ENCODE measurements at places on chromosomes 1 and 21. TPM values are rescaled to one million over a fixed set of nuclear protein-coding genes. Genes with fewer than 3 reads are reported as not detected.

MOB3C gene
- total RNA-seq: 25.8 TPM

MRPL39 gene
- total RNA-seq: 18.1 TPM

LRRC8C gene
- total RNA-seq: 19.6 TPM

DNA sequence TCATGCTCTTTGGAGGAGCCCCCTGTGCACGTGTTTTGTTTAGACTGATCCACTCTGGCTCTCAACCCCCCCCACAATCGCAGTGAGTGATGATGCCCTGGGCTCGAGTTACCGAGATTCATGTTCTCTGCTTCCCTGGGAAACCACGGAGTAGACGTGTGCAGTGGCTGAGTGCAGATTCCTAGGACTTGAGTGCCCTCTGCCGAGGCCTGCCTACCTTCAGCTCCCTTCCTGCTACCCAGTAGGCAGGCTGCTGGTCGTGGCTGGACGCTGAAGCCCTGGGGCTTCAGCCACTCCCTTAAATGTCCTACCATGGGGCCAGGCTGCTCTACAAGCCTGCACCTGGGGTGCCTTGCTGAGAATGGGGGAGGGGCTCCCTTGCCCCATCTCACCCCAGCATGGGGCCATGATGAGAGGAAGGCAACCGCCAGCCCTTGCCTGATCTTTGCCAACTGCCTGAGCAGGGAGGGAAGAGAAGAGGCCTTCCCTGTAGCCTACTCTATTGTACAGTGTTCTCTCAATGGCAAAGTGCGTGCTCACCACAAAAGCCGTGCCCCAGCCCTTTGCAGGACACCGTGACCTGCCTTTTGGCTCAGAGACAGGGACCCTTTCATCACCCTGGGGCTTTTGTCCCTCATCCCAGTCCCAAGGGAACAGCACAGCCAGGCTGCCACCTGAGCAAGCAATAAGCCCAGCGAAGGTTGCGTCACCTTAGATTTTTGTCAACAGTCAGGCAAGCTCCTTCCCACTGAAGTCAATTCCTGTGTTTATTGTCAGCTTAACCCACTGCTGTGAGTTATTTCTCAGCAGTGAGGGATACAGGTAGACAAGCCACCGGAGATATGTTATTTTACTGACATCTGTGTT is 4.1 kb upstream of the GRIK3 start:
- DNase-seq: no peak

GRCh38 chr21:43696214-43696613 is 22.7 kb upstream of the PDXK start:
- DNase-seq: no peak

- peak; percentile 53 for DNase-seq
These were observed 57.8 kb downstream of the WNT9A start for GRCh38 chr1:227889863-227890405.

GRCh38 chr1:233066087-233066486 is 115.7 kb downstream of the NTPCR start:
- no peak for DNase-seq

DNA sequence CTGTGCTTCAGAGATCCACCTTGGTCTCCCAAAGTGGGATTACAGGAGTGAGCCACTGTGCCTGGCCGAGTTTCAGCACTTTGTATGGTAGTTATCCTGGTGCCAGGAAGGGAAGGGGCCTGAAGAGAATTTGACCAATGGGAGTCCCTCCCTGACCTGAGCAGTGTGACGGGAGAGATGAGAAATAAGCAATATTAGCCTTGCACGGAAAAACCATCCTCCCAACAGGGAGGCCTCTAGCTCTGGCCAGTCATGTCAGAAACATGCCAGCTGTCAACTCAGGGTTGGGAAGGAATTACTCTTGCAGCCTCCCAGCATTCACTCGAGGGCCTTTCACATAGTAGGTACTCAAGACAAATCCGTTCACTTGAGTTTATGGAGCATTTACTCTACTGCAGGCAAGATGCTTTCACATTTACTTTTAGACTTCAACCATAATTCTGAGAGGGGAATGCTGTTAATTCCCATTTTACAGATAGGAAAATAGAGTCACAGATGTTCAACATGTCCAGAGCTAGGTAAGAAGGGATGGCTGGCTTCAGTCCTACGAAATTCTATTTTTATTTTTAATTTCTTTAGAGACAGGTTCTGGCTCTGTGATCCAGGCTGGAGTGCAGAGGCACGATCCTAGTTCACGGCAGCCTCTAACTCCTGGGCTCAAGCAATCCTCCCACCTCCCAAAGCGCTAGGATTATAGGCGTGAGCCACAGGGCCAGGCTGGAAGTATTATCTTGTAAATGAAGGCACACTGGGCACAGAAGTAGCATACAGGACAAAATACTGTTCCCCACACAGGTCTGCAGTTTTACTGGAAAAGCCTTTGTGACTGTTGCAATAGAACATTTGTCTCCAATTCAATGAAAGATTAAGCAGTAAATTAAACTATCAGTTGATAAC is 3.2 kb upstream of the ATP13A2 start:
- peak; percentile 21 for DNase-seq

GPATCH3 gene
- 12.3 TPM for total RNA-seq

- DNase-seq: no peak
These were observed 8.6 kb upstream of the TFF1 start for GRCh38 chr21:42374864-42375499.

C4BPA gene
- 0.27 TPM for total RNA-seq

LCE2A gene
- total RNA-seq: not detected

DNA sequence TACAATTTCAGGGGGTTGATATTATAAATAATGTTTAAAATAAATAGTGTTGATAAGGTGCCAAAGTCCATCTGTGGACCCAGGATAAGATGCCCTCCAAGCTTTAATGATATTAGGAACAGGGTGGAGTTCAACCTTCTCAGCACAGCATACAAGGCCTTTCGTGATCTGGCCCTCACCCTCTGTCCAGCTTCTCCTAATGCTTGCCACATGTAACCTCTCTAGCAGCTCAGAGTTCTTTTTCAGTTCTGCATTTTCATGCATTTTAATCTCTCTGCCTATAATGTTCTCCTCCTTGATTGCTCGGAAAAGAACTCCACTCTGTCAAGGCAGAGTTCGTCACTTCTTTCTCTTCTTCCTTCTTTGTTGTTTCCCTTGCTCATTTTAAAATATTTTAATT is 21.4 kb upstream of the SMAP2 start:
- no peak for DNase-seq

BSND gene
- not detected for total RNA-seq

GRCh38 chr1:218361298-218362065 is 16.3 kb downstream of the TGFB2 start:
- DNase-seq: no peak

DNA sequence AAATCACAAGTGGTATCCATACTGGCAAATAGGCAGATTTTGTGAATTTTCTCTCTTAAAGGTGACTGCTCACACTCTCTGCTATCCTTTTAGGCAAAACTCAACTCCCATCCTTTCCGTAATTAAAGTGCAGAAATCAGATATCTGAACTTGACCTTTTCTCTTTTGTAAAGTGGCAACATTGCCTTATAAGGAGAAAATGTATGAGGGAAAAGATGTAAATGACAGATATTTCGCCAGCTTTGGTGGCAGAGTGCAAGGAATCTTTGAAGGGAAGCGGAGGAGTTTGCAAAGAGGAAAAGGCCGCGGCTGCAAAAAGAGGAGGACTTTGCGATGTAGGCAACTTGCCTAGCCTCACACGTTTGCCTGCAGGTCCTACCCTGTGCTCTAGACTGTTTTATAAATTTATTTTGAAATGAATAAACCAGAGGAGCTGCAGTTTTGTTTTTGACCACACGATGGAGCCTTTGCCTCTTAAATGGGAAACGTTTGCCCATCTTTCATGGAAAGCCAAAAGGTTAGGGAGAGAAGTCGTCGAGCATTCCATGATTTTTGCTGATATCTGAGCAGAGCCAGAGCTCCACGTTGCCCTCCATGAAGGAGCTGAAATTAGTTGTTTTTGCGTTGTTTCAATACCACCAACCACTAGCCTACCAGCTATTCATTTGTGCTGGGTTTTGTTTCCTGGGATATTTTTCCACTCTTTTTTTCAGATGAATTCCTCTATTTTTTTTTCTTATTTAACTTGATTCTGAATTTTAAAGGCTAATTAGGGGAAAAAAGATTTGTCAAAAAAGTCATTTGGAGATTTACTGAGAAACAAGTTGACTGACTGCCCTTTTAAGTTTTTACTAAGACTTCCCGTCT is 242.3 kb downstream of the LMX1A start:
- DNase-seq: no peak

DNA sequence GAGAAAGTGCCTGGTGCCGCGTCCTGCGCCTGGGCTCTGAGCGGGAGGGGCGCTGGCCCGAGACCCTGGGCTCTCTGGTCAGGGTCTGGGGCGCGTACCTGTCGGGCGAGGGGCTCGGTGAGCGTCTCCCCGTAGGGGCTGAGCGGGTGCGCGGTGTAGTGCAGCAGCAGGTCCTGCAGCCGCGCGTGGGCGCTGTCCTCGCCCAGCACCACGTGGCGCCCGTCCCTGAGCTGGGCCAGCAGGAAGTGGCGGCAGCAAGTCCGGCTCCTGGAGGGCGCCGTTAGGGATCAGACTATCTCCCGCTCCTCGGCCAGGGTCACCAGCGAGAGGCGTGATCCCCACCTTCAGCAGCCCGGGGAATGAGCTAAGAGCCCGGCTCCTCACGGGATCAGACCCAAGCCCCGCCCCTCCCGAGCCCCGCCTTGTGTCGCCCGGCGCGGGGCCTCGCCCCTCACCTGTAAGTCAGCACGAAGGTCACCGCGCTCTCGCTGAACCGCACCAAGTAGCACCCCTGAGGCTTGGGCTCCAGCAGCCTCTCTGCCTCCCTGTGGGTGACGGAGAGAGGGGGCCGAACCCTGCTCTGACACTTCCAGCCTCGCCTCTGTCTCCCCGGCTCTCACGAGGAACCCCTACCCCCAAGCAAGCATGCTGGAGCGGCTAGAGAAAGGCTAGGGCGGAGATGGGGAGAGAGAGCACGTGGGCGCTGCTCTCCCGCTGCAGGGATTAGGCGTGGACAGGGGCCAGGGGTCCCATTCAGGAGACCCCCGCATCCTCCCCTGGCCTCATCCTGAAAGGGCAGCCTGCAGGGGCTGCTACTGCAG is 2.7 kb downstream of the SH2D2A start:
- DNase-seq: peak; percentile 80

DNA sequence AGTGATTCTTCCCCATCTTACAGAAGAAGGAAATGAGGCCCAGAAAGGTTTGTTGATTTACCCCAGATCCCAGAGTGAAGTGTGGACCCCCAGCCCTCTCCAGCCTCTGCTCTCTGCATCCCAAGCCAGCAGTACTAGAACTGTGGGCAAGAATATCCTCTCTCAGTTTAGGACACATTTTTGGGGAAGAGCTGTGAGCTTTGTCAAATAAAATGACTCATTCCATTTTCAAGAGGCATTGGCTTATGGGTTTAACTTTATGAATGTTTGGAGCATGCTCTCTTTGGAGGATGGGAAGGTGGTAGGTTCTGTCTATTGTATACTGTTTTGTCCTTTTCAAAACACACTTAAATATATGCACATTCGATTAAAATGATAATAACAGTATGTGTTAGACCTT is 70.6 kb upstream of the CNTN2 start:
- DNase-seq: no peak

DNA sequence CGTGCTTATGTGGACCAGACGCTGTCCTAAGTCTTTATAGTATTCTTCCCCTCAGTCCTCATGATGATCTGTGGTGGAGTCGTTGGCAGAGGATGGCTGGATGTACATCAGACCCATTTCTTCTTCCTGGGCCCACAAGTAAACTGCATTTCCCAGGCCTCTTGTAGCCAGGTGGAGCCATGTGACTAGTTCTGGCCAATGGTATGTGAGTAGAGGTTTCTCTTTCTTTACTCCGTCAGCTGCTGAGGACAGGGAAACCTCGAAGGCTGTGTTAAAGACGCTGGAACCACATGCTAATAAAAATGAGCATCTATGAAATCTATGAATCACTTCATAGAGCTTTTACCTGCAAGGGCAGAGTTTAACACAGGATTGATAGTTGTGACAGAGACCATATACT is 18.7 kb upstream of the ZNF362 start:
- no peak for DNase-seq
